ENCODE measurements at places on chromosomes 6 and 20. TPM values are rescaled to one million over a fixed set of nuclear protein-coding genes. Genes with fewer than 3 reads are reported as not detected.

DNA sequence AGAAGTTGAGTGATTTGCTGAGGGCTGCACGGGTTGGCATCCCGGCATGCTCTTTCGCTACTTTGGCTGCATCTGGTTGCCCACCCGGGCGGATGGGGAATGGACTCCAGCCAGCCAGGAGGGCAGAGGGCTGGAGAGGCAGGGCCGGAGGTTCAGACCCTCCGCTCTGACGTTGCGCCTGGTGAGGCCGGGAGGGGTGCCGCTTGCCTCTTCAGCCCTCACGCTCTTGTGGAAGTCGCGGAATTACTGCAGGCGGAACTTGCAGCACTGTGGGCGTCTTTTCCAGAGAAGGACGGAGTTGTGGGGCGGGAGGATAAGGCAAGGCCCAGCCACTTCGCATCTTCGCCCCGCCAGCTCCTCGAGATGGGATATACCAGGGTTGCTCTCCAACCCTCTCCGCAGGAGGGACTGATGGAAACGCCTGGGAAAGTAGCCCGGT lies 656 bp downstream of the RTEL1 start:
- no peak for DNase-seq

The EPB41L1 gene
- total RNA-seq = 19.3 TPM

- no peak for DNase-seq
Observed at GRCh38 chr6:95589826-95590570, 12.7 kb downstream of the MANEA start.

- DNase-seq = peak; percentile 97
Observed at GRCh38 chr20:45833030-45833882, at the start of gene SNX21. SNX21 (plus strand) TSS chr20:45833799; CDS start chr20:45833920, 121 bp downstream.

The KCNK15 gene
- total RNA-seq = 2.1 TPM

The UBD gene
- total RNA-seq = not detected

DNA sequence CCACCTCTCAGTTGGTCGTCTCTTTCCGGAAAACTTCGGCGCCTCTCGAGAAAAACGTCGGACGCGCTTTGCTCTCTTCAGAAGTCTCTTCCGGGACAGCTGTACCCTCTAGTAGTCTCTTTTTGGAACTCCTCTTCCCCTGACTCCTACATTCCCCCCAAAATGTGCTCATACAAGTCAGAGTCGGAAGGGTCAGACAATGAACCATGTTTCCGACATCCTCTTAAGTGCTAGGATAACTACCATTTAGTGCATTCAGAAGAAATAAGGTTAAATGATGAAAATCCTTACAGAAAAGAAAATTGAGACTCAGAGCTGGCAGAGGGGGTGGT lies 476 bp upstream of the TP53RK start:
- DNase-seq = no peak

DNA sequence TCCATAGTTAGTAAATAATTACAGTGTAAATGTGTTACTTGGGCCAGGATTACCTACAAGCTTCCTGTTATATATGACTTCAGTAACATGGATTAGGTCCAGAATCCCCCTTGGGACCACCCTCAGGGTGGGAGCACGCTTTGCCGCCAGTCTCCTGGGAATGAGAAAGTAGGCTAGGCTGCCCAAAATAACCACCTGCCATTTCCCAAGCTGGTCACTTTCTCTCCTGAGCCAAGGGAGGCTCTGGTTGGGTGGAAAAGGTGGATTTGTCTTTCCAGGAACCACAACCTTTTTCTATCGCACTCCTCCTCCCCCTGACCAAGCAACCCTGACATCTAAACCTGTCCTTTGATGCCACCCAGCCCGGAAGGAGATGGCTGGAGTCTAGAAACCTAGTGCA lies 9.6 kb upstream of the RIMS4 start:
- no peak for DNase-seq

- no peak for DNase-seq
Observed at GRCh38 chr6:89508755-89509563, 76.0 kb downstream of the ANKRD6 start.

DNA sequence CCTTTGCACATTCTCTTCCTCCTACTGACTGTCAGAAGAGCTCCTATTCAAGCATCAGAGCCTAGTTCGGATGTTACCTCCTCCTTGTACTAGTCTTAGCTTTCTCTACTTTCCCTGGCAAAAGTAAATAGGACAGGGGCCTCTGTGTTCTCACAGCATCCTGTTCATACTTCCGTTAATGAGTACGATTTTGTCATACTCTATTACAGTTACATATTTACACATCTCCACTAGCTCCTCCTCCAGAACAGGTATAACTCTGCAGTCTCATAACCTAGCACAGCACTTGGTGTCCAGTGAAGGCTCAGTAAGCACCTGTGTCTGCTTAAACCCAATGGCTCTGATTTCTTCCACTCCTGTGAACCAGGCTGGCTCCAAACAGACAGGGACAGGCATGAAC lies 7.0 kb downstream of the ELMO2 start:
- DNase-seq = no peak

The LRRC73 gene
- total RNA-seq = 0.33 TPM

The TCP11 gene
- 0.66 TPM for total RNA-seq

DNA sequence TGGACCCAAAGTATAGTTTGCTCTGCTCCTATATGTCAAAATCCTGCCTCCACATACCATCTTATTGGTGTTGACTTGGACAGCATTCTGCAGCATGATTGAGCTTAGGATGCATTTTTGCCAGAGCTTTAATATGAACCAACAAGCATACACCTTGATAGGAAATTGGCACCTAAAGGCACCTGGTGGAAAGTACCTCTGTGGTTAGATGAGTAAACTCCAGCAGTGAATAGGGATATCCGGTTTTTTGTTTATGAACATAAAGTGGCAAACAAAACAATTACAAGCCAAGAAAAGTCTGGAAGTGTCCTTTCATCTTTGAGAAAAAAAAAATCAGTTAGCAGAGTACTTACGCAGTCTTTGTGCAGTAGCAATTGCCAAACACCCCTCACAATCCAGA lies 6.2 kb upstream of the CYP24A1 start:
- DNase-seq = no peak

The SAMD10 gene
- 1.1 TPM for total RNA-seq

The GNRH2 gene
- 1.6 TPM for total RNA-seq

- DNase-seq = no peak
Observed at GRCh38 chr20:37567671-37568588, 40.3 kb upstream of the BLCAP start.

DNA sequence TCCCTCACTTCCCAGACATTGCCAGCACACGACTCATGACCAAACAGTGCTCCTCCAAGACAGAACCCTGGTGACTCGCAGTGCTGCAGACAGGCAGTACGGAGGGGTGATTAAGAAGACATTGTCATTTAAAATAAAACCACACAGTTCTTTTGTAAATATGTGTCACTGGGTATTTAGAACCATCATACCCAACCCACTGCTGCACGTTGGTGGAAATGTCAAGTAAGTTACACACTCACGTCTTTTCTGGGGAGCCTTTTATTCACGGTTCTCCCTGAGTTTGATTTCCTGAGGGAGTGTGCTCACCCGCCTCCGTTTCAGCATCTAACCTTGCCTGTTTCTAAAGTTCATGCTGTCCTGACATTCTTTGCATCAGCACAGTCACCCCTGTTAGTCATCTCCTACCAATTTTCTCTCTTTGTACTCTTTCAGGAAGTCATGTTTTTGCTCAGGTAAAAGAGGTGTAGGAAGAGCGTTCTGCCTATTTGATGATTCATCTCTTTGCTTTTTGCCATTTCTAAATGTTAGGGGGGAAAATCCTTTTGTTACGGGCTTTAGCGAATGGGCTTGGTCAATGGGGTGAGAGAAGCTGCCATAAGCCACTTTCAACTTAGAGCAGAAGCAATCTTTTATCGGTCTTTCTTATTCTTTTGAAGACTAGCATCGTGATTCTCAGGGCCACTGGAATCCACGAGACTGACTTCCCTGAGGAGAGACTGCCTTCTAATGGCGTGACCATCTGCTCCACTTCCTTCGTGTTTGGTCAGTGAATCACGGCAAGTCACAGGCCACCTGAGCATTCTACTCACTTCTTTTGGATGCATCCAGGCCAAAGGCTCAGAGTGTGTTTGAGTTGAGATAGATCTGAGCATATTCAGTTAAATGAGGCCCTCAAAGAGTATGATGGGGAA lies 512.8 kb upstream of the JARID2 start:
- no peak for DNase-seq

The DEF6 gene
- total RNA-seq = 1.4 TPM

DNA sequence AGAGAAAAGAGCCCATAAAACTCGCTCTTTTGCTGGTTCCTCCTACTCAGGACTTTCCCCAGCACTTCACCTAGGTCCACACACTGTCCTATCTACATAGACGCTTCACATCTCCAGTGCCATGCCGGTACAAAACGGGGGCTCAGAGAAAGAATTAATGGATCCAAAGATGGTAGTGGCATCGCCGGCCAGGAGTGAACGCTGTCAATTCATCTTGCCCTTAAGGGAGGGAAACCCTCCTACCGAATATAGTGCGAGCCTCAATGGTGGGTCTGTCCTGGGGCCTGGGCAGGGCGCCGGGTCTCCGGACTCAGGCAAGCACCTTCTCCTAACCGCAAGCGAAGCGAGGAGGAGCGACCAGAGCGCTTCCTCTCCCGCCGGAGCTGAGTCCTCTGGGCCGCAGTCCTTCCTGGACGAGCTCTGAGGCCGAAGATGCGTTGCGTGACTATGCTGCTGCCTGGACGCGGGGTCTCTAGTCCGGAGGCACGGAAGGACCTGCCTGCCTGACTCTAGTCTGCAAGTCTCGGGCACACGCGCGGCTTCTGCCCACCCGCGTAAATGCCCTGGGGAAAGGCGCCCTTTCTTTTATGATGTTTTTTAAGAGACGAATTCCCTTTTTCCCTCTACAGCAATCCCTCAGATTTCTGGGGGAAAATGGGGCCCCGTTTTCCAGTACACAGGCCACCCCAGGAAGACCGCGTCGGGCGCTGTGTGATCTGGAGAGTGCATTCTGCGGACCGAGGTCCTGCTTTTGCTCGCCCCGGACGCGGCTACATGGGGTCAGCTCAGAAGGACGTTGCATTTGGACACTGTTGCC lies 100.1 kb upstream of the PRDM1 start:
- peak; percentile 58 for DNase-seq

DNA sequence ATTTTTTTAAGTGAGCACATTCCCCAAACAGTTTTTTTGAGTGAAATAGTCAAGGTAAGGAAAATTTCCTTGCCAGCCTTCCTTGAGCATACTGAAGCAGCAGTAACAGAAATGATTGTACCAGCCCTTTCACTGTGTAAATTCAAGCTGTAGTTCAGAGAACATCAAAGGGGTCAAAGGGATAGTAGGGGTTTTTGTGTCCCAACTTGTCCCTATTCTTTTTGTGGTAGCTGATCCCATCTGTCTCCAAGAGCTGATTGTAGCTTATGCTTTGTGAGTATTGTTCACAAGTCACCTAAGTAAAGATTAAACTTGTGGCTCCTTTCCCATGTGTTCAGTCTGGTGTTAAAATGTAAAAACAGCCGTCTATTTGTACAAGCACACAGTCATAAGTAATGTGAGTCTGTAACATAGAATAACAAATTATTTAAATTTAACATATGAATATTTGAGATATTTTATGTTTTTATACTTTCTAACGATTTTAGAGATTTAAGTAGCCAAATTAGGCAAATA lies 185.0 kb downstream of the CENPW start:
- DNase-seq = no peak

GRCh38 chr6:2072453-2072852 lies 173.0 kb downstream of the GMDS start:
- DNase-seq = no peak

DNA sequence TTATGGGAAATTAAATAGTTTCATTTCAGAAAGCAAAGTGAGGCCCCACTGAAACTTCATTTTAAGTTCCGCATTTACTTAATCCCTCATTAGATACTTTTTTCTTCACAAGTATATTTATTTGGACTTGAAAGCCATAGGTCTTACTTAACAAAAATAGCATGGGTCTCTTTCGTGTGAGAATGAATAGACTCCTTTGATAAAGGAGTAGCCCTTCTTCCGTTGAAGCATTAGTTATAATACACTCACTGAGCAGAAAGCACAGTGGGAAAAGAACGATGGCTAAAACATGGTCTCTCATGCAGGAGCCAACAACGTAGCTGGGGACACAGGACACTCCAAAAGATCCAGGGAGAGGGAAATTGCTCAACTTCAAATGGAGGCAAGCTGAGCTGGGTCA lies 130.4 kb downstream of the SLC23A2 start:
- no peak for DNase-seq

GRCh38 chr20:60585651-60586050 lies 627.4 kb downstream of the CDH26 start:
- no peak for DNase-seq
